ENCODE measurements at places on chromosomes 6 and 20.
A peak's percentile ranks its signal among the peaks of the same experiment; 100 is the strongest.

- peak; percentile 47 for DNase-seq
Measured at GRCh38 chr6:135212935-135213334, 31.8 kb downstream of the MYB start.

DNA sequence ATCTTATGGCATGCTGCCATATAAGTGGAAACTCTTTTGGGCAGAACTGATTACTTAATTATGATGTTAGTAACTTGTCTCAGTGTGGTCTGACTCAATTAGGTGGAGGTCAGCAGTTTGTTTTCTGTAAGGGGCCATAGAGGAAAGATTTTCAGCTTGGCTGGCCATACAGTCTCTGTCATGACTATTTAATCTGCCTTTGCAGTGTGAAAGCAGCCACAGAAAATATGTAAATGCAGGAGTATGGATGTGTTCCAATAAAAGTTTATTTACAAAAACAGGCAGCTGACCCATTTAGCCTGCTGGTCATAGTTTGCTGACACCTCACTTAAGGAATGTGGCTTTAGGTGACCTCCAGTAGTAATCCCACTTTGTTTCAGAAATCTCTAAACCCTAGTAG is 700.7 kb downstream of the EPM2A start:
- DNase-seq = peak; percentile 17

DNA sequence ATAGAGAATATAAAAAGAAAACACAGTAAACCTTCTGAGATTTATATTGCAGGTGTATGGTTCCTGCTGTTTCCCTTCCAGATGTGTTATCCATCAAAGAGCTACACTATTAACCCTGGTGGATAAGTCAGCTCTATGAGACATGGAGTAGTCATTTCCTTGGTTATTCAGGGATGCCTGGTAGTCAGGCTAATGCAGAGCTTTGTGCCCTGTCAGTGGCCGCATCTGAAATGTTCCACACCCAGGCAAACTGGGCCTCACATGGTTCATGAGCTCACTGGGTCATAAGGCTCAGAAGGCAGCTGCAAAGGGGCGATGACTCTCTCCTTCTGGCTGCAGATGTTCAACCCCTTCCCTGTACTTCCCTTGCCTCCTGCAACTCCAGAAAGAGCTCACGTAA is 473.6 kb downstream of the EPHA7 start:
- DNase-seq = no peak

DNA sequence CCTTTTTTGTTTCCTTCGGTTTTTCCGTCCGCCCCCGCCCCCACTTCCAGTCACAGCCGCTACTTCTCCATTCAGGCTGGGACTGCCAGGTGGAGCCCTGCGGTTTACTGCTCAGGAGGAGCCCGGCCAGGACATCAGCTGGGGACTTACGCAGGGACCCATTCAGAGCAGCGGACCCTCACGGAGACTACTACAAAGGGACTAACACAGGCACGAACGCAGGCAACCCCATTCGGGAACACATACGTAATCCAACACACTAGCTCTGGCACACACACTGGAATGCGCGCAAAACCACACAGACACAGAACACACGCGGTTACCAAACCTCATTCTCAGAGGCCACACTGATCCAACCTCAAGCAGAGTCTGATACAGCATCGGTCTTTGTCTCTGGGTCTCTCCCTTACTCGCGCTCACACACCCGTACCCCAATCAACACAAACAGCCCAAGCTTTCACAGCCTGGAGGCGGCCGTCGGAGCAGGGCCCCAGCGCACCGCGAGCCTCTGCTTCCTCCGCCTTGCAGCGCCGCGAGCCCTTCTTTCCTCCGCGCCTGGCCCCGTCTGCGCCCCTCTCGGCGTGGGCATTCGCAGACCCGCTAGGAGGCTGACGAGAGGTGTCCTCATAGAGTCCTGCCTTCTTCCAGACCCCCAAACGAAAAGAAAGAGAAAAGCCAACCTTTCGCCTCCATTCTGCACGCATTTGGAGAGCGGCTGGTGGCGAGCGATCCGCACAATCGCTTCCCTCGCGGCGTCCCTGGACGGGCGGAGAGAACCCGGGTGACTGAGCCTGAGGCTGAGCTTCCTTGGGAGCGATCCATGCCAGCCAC is 1.1 kb upstream of the SLC32A1 start:
- peak; percentile 20 for DNase-seq

- DNase-seq = peak; percentile 100
Measured at GRCh38 chr6:113644861-113645575, 212.1 kb upstream of the MARCKS start.

DNA sequence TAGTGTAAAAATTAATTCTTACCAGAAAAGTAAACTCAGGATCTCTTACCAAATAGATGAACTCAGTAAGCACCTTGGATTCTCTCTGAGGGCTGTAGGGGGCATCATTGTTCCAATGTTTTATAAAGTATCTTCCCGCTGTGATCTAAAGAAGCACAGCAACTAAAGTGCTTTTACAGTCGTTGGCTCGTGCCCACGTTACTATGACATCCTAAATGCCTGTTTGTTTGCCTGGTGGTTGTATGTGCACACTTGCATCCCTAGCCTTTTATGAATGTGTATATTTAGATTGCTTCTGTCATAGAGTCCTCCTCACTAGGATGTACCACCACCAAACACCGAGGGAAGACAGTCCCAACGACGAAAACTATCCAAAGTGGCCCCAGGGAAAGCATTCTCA is 34.5 kb downstream of the SLX4IP start:
- DNase-seq = peak; percentile 88

- peak; percentile 66 for DNase-seq
Measured at GRCh38 chr6:105994118-105994590, 92.0 kb upstream of the PRDM1 start.

DNA sequence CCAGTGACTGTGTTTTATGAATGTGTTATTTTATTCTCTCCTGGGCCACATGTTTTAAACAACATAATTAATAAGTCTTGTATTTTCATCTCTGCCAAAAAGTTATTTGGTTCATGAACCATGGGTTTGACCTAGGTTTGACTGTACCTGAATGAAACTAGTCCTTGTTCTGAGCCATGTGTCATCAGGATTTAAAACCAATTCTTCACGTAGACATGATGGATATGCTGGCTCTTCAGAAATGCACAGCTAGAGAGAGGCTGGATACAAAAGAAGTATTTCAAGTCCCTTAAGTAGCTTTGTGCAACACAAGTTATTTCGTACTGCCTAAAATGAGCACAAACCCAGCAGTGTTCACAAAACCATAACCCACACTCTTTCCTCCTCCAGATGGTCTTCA is 116.1 kb downstream of the IBTK start:
- DNase-seq = no peak

- DNase-seq = peak; percentile 10
Measured at GRCh38 chr6:87431263-87431662, 23.5 kb downstream of the CFAP206 start.

DNA sequence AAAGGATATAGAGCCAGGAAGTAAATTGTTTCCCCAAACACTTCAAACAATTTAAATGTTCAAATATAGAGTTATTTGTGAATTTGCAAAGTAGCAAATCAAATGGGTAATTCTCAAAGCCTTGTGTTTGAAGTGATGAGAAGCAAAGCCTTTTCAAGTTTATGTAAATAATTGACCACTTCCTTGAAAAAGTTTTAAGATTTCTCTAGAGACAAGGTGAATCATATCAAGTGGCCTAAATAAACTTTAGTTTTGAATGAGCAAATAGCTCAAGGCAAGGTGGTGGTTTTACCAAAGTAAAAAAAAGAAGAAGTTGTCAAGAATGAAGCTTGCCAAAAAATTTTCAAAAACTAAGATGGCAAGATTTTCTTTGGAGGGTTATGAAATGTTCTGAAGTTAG is 42.6 kb upstream of the IFNGR1 start:
- no peak for DNase-seq

GRCh38 chr6:162294029-162294428 is 433.5 kb downstream of the PRKN start:
- DNase-seq = no peak

- DNase-seq = no peak
Measured at GRCh38 chr6:62465206-62465605, 179.2 kb upstream of the KHDRBS2 start.

DNA sequence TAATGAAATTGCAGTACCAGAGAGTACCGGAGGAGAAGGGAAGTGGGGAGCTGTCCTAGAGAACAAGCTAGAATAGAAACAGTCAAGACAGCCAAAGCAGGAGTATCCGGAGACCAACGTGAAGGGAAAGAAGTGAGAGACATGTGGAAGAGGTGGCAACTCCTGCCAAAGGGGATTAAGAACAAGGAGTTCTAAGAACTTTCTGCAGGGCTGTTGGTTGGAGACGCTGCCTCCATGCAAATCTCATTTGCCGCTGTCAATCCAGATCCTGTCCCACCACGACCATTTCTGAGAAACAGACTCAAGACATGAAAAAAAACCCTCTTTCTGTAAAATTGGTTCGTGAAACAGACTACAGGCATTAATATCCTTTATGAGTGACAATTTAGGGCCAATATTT is 595.7 kb downstream of the PTPRT start:
- DNase-seq = no peak

GRCh38 chr6:6856538-6857523 is 250.9 kb upstream of the RREB1 start:
- DNase-seq = peak; percentile 16
